ENCODE measurements at places on chromosomes 3 and 15.

- DNase-seq, result no peak
Measured at GRCh38 chr3:37662785-37663184, 198.9 kb upstream of the CTDSPL start.

- DNase-seq, result no peak
Measured at GRCh38 chr3:127034990-127035652, 52.2 kb downstream of the PLXNA1 start.

DNA sequence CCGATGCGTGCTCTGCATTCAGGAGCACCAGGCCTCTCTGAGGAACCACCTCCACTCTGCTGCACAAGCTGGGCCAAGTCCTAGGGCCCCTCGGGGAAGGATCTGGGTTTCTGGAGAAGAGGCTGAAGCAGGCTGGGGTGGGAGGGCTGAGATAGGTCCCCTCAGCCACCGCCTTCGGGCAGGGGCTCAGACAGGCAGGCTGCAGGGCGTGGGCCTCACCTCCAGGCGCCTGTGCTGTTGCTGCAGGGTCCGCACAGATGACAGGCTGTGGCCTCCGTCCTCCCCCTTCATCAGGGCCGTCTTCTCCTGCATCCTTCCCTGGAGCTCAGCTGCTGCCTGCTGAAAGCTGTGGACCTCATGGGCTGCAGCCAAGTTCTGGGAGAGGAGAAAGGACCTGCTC is 15.2 kb downstream of the PLA2G4B start:
- DNase-seq, result no peak

DNA sequence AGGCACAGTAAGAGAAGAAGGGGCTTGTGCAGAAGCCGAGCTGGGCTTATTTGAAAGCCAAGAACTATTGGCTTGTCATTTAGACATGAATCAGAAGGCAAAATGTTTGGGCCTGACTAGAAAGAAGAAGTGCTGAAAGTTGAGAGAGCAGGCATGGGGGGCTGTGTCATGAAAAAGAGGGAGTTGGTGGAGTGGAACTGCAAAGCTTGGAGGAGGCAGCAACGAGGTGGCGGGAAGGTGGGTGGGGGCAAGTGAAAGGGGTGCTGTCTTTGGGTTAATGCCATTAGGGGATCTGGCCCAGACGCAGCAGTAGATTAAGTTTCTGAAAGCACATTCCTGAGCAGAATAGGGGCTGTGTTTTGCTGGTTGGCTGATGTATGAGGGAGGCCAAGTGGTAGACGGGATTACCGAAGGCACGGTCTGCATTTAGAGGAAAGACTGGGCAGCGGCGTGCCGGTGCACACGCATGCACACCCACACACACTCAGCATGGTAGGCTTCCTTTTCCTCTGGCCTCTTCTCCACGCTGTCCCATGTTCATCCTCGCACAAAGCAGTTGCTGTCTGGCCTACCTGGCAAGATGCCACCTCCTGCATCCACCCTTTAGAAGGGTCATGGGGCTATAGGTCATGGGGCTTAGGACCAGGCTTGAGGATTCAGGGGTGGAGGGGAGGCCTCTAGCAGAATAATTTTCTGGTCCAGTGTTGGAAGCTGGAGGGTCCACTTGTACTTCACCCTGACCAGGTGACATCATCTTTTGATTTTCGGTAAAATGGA is 43.0 kb downstream of the BOC start:
- DNase-seq, result no peak

DNA sequence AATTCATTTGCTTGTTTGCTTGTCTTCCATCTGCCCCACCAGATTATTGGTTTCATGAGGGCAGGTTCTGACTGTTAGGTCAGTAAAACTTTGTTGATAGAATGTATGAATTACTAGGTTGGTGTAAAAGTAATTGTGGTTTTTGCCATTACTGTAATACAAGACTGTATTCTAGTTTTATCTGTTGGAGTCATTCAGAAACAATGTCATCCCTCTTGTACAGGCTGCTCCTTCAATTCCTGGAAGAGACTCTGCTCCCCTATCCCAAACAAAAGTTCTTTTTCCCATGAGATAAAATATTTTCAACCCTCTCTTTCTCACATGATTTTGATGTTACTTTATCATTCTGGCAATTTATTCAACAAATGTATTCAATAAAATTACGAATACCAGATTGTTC is 115.0 kb downstream of the CHST2 start:
- DNase-seq, result no peak

DNA sequence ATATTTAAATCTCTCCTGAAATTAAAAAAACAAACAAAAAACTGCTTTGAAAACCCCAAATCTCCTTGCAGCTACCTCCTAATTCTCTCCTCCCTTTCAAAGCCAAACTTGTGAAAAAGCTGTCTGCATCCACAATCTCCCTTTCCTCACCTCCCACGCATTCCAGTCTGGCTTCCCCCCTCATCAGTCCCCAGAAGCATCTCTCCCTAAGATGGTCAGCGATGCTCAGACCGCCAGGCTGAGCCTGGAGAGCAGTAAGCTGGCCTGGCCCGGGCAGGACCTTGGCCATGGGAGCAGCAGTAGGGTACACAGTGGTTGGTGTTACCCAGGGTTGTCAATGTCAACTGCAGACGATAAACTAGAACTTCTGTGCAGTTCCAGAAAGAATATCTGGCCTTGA is 32.9 kb upstream of the BLM start:
- no peak for DNase-seq

DNA sequence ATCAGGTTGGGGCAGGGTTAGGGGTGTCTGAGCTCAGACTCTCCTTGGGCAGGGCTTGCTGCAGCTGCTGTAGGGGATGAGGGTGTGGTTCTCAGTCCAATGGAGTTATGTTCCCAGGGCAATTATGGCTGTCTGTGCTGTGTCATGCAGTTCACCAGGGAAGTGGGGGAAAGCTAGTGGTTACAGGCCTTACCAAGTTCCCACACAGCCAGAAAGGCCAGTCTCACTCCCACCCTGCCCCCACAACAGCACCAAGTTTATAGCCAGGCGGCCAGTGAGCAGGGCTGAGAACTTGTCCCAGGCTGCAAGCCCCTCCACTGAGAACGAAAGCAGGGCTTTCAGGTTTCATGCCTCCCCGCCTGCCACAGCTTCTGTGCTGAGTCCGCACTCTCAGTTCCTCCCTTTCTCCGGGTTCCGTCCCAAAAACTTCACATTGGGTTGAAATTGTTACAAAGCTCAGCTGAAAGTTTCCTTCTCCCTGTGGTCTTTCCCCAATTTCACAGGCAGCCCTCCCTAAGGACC is 19.6 kb upstream of the CPOX start:
- no peak for DNase-seq

- DNase-seq, result no peak
Measured at GRCh38 chr3:52798978-52799476, 4.4 kb downstream of the ITIH3 start.

- no peak for DNase-seq
Measured at GRCh38 chr15:56757875-56758274, 24.6 kb upstream of the ZNF280D start.

DNA sequence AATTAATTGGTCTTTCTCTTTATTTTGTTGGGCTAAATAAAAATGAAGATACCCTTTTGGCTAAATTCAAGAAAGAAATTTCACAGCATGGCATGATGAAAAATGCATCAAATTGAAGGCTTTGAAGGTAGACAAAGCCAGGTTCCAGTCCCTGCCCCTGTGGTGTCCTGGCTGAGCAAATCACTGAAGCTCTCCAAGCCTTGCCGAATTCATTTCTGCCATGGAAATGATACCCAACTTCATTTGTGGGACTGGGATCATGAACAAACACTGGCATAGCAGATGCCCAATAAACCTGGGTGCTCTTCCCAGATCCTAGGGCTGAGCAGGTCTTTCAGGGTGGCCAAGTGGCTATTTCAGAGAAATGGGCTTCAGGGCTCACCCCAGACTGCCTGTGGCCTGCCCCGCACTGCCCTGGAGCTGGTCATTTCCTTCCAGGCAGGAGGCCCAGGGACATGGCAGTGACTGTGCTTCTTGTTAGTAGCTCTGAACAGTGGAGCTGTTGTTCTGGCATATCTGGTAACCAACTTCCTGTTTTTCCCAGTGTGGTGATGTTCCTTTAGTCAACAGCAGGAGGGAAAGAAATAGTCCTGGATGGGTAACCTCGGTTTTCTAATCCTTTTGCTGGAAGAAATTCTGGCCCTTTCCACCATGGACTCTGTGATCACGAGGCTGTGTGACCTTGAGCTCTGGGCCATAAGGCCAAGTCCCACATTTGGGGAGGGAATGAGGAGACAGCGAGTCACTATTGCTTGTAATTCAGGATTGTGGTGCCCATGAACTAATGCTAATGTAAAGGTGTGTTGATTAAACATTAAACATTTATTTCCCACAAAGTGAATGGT is 47.6 kb downstream of the CTDSPL start:
- DNase-seq, result no peak

DNA sequence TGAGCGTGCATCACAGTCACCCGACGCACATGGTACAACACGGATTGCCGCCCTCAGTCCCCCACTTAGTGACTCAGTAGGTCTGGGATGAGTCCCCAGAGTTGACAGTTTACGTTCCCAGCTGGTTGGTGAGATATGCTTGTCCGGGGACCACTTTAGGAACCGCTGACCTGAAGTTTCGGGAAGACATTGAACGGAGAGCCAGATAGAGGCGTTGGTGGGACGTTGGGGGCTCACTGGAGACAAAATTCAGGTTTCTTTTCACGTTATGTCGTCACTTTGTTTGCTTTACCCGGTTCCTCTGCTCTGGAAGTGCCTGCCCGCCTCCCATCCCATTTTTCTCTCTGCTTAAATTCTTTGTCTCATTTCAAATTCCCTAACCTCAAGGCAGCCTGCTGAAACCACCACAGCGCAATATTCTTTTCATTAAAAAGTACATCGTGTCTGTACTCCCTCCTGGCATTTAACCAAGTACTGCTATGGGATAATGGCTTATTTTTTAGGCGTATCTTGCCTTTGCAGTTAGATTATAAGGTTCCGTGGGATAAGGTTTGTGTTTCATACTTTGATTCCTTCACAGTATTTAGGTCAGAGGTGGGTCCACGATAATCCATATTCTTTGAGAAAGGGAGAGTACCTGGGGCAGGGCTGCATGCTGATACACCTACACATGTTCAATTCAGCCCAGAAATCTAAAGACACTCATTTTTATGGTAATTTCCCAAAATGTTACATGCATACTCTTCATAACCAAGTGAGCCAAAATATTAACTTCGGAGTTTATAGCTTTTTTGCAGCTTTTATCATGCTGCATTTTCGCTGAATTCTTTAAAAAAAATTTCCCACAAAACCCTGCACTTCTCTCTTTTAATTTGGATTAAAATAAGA is 921 bp downstream of the LMLN start:
- DNase-seq, result no peak

DNA sequence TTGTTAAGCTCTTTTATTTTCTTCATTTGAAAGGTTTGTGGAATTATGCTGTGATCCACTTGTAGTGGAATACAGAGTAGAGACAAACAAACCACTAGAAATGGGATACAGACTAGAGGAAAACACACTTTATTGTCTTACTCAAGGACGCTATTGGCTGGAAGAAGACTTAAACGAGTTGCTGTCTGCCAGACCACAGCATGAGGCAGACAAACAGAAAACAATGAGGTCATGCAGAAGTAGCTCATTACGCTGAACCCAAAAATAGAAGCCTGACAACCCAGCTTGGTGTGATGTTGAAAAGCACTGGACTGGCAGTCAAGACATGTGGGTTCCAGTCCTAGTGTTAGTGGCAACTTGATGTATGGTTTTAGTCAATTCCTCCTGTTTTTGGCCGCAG is 62.4 kb upstream of the P3H2 start:
- no peak for DNase-seq
